ENCODE measurements at places on chromosomes 11 and 22.

GRCh38 chr22:46476547-46476941, 60.9 kb downstream of the CELSR1 start:
- DNase-seq = no peak

DNA sequence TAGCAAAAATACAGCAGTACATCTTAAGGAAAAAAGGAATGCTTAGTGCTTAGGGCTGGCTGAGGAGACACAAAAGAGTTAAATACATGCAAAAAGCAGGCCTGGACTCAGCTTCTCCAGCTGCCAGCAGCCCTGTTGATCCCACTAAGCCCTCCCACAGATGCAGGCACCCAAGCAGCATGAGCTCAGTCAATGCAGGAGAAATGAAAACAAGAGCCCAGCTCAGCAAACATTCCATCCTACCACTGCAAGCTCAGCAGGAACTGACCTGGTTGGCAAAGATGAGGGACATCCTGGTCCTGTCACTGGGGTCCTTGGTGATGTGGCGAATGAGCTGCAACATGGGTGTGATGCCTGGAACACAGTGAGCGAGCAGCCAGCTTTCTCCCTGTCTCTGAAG, 5.8 kb downstream of the CYB5R2 start:
- DNase-seq = no peak

GRCh38 chr11:63916837-63917691, at the start of gene RCOR2:
TSS of gene RCOR2 (minus strand) at chr11:63917164. CDS start at chr11:63916456, 708 bp downstream.
- peak; percentile 79 for DNase-seq

- DNase-seq = no peak
Measured at GRCh38 chr22:49234459-49234858, 593.2 kb downstream of the BRD1 start.

GRCh38 chr11:30960387-30960992, 374.3 kb upstream of the MPPED2 start:
- DNase-seq = no peak

DNA sequence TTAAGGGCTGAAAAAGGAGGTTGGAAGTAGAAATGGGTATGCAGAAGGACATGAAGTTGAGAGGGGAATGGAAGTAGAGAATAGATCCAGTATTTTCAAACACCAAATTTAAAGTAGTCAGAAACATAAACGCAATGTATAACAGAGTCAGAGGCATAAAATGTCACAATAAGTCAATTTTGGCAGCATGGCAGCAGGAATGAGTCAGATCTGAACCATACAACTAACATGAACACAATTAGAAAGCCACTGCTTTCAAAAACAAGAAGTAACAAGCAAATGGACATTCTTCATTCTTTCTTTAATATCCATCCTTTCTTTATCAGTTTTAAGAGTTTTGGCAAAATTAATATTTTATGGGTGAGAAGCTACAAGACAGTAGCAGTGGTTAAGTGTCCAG, 2.5 kb downstream of the CHORDC1 start:
- DNase-seq = no peak

DNA sequence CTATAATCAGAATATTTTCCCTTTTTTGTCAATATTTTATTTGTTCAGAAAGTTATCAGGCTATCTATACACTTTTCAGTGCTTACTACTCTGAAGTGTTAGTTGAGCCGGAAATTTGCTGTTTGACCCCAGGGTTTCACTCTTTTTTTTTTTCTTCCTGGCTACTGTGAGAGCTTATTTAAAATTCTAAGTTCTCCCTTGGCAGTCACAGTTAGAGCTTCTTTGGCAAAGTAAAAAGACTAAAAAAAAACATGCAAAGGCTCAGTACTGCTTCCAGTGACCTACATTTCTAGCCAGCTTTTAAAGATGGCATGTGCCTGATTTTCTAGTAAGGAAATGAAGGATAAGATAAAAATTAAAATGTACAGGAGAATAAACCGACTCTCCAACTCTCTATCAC, 48.4 kb downstream of the ELP4 start:
- no peak for DNase-seq

DNA sequence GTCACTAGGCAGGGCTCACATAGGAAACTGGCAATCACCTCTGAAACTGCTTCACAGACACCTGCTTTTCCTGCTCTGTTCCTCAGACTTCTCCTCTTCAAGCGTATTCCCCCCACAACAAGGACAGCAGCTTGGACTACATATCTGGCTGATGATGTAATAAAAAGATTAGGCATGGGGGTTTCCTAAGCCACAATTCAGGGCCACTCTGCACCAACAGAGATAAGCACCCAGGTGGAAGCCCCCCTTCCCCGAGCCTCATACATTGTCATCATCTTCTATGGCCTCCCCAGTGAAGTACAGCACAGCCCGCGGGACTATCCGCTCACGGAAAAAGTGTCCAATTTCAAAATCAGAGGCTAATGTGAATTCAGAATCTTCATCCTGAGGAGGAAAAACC, 25.0 kb upstream of the PHLDA2 start:
- no peak for DNase-seq

- DNase-seq = no peak
Measured at GRCh38 chr22:39820256-39820655, 73.3 kb downstream of the ENTHD1 start.

DNA sequence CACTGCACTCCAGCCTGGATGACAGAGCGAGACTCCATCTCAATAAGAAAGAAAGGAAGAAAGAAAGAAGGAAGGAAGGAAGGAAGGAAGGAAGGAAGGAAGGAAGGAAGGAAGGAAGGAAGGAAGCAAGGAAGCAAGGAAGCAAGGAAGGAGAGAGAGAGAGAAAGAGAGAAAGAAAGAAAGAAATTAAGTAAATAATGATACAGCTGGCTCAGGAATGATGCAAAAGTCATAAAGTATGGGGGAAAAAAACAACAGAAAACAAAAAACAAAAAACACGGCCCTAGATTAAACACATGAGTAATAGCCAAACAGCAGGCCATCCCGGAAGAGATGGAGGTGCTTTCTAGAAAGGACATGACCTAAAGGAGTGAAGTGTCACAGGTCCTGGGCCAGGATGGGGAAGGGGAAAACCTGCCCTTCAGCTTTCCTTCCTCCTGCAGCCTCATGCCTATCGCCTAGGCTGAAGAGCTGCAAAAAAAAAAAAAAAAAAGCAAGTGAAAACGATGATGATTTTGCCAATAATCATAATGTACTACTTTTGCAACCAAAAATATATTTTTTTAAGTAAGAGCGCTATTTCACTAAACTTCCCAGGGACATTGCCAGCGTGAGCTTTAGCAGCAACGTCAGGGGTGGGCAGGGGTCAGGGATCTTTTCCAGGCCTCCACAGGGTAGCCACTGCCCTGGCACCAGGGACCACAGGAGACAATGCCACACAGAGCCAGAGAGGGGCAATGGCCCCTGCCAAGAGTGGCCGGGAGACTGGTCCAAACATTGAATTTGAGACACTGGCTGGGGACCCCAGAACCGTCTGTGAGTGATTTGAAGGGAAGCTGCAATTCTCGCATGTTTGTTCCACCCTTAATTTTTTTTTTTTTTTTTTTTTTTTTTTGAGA, 28.2 kb upstream of the TMPRSS4 start:
- peak; percentile 35 for DNase-seq

DNA sequence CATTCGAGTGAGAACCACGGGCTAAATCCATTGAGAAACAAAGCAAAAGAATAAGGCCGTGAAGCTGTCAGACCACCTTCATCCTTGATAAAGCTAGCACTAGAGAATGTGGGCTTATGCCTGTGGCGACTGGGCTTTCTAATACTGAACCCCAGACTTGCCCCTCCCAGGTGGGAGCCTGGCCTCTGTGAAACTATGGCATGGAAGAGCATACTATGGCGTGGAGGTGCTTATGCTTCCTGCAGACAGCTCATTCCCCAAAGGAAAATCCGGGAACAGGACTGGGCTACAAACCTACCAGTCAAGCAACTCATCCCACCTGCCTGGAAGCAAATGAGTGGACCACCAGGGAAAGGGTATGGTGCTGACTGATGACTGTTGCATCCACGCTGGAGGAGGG, 92.4 kb downstream of the ZC3H12C start:
- no peak for DNase-seq

DNA sequence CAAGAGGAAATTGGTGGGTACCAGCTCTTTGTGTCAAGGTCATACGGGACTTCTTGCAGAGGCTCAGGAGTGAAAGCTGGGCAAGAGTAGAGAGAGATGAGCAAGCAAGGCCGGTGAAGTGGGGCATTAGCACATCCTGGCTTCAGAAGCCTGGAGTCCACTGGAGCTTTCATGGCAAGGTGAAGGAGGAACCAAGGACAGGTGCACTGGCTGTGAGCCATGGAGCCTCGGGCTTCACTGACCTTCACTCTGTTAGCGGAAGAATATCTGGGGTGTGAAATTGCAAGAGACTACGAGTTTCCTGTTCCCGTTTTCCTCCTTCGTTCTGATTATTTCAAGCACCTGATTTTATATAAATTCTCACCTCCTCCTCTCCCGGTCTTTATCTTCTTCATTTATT, 25.9 kb upstream of the ST14 start:
- DNase-seq = no peak

DNA sequence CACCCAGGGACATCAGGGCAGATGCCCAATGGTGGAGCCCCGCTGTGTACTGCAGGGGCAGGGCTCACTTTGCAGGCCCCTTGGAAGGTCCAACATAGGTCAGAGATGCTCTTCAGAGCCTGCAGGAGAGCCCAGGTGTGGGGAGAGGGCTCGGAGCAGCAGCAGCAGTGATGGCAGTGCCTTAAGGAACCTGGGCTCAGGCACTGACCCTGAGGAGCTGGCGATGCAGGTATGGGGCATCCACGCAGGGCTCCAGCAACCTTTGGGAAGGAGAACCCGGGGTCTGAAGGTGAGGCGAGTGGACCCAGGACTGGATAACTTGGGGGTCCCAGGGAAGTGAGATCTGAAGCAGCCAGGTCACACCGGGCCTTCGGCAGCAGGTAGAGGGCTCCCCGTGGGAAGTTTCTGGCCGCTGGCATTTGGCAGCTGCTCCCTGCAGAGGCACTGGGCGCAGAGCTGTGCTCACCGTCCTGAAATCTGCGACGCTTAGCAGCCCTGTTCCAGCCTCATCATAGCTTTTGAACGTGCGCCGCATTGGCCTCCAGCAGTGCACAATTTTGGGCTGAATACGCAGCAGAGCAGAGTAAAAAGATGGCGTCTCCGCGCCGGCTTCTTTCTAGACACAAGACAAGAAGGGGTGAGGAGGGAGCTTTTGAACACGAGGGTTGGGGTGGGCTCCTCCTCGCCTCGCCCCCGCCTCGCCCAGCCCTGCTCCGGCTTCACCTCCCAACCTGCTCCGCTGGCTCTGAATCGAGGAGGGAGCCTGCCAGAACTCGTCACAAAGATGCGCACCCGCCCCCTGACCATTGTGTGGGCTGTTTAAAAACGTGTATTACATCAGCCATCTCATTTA, 118.8 kb downstream of the MPPED1 start:
- DNase-seq = no peak

- DNase-seq = no peak
Measured at GRCh38 chr22:20899827-20900423, 17.3 kb upstream of the CRKL start.

GRCh38 chr22:27641049-27641795, 160.3 kb downstream of the MN1 start:
- no peak for DNase-seq

- no peak for DNase-seq
Measured at GRCh38 chr11:70785372-70785771, 387.0 kb downstream of the CTTN start.

DNA sequence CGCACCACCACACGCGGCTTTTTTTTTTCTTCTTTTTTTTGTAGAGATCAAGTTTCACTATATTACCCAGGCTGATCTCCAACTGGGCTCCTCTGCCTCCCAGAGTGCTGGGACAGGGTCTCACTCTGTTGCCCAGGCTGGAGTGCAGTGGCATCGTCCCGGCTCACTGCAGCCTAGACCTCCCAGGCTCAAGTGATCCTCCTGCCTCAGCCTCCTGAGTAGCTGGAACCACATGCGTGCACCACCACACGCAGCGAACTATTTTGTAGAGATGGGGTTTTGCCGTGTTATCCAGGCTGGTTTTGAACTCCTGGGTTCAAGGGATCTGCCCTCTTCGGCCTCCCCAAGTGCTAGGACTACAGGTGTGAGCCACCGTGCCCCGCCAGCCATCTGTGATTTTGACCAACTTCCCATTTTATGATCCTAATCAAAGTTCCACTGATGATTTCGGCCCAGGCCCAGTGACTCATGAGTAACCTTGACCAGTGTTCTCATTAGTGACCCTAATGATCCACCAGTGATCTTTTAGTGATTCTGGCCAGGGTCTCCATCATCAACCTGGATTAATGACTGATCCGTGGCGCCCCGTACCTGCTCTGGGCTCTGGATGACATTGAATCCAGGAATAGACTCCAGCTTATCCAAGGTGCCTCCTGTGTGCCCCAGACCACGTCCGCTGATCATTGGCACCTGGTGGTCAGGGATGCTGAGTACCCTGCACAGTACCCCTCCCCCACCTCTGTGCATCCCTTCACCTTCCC, 1.7 kb downstream of the TYMP start:
- no peak for DNase-seq

GRCh38 chr22:30947816-30948454, 20.6 kb downstream of the MORC2 start:
- DNase-seq = no peak

GRCh38 chr11:13462311-13462900, 616 bp downstream of the BTBD10 start:
- DNase-seq = no peak

GRCh38 chr11:110829873-110830272, 117.6 kb upstream of the ARHGAP20 start:
- DNase-seq = no peak

All from activated T-cell treated with anti-CD3 and anti-CD28 coated beads, Interleukin-2, amount 50 U/mL, for 24 hours (primary cell).